CD4-positive, alpha-beta memory T cell (primary cell): ENCODE measurements at places on chromosomes 5 and 9. TPM values are rescaled to one million over a fixed set of nuclear protein-coding genes. Genes with fewer than 3 reads are reported as not detected.

DNA sequence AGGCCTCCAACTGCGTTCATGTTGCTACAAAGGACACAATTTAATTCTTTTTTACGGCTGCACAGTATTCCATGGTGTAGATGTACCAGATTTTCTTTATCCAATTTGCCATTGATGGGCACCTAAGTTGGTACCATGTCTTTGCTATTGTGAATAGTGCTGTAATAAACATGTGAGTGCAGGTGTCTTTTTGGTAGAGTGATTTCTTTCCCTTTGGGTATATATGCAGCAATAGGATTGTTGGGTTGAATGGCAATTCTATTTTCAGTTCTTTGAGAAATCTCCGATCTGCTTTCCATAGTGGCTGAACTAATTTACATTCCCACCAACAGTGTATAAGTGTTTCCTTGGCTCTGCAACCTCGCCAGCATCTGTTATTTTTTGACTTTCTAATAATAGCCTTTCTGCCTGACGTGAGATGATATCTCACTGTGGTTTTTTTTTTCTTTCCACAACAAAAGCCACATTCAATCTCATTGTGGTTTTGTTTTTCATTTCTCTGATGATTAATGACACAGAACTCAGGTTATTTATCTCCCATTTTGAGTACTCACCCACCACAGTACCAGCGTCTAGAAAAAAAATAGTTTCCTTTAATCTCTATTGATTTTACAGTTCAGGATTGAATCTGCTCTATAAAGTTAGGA is 21.9 kb downstream of the ARRDC3 start:
- no peak overlapping the region for H3K4me3 ChIP-seq
- no peaks in the 10 kb centered on the region for H3K36me3 ChIP-seq
- H3K27ac ChIP-seq, result no peak overlapping the region
- no peak for DNase-seq
- H3K4me1 ChIP-seq, result no peaks in the 10 kb centered on the region

DNA sequence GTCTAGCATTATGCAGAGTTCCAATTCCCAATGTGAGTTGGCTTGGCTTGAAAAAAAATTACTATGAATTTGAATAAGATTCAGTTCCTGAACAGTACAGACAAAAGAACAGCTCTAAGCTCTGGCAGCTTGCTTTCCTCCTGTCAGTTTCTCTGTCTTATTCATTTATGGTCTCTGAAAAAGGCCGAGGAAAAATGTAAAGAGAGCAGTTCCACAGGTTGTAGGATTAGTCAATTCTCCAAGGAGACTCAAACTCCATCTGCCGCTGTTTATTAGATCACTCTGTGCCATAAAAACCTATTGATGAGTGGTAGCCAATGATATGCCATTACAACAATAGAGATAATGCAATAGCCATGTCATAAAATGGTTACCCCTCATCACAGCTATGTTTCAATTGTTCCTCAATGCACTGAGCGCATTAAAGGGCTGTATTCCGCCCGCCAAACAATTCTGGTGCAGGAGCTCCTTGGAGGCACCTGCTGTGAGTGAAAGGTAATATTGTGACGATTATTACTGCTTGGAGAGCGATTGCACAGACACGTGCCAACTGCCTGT is 188.2 kb downstream of the ARRDC3 start:
- no peaks in the 10 kb centered on the region for H3K4me1 ChIP-seq
- no peak overlapping the region for H3K4me3 ChIP-seq
- H3K36me3 ChIP-seq, result no peaks in the 10 kb centered on the region
- H3K27ac ChIP-seq, result no peak overlapping the region
- H3K27me3 ChIP-seq, result no peaks in the 10 kb centered on the region

Gene DBH
- not detected for polyA plus RNA-seq

Gene CKMT2
- polyA plus RNA-seq, result not detected

Gene TSSK1B
- not detected for polyA plus RNA-seq
